Karpas-422 (cell line): ENCODE measurements at places on chromosomes 2 and 18.
A peak's percentile ranks its signal among the peaks of the same experiment; 100 is the strongest.

- no peak for DNase-seq
Observed at GRCh38 chr2:20353241-20353992, 2.8 kb upstream of the PUM2 start.

GRCh38 chr2:67773851-67774250, 289.0 kb downstream of the C1D start:
- DNase-seq, result no peak

DNA sequence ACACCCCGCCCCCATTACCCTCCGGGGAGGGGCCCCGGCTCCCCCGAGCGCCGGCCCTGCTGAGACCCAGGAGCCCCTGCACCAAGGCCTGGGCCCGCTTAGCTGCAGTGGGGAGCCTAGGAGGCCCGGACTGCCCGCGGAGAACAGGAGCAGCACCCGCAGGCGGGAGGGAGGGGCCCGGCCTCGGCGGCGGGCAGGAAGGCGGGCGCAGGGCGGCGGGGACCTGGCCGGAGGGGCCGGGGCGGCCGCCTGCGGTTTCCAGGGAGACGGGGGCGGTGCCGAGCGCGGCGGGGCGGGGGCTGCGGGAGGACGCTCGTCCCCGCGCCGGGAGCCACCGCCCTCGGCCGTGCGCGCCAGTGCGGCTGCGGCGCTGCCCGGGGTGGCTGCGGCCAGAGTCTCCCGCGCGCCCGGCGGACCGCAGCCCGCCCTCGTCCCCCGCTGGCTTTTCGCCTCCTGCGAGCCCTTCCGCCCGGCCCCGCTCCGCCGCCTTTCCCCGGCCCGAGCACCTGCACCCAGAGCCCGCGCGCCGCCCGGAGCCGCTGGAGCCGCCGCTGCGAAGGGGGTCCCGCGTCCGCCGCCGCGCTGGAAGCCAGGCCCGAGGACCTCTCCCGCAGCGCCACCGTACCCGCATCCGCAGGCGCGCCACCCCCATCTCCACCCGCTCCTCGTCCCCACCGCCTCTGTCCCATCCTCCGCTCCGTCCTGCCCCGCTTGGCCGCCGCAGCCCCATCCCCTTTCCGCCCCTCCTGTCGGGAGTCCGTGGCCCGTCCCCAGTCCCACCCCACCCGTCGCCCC, 17.2 kb downstream of the GPC1 start:
- no peak for DNase-seq

GRCh38 chr2:77834360-77835002, 312.3 kb upstream of the LRRTM4 start:
- no peak for DNase-seq

DNA sequence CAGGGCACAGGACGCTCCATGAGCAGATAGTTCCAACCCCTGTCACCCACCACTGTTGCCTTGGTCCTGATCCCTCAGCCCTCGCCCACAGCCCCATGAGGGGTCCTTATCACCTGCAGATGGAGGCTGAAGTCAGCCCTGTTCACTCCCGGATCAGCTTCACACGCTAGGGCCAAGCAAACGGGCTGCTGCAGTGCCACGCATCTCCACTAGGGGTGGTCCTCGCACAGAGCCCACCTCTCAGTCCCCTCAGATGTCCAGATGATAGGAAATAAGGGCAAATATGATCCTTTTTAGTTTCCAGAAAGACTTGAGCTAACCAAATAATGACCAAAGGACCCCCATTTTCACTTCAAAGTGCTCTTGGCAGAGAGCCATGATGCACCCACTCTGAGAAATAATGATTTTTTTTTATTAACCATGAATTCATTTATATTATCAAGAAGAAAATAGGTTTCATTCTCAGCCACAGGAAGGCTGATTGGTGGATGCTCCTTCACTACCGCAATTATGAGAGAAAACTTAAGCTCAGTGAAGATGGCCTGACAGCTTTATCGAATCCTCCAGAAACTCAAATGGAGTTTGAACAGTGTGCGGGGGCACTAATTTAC, 71.9 kb upstream of the KLHL29 start:
- peak; percentile 84 for DNase-seq

GRCh38 chr2:119531292-119531691, 7.0 kb upstream of the SCTR start:
- DNase-seq, result peak; percentile 48
